Upper lobe of left lung (tissue), 6 donors: ENCODE measurements at places on chromosomes 12 and 14. TPM values are rescaled to one million over a fixed set of nuclear protein-coding genes. Genes with fewer than 3 reads are reported as not detected.

The GLS2 gene
- total RNA-seq = 4.2 TPM

DNA sequence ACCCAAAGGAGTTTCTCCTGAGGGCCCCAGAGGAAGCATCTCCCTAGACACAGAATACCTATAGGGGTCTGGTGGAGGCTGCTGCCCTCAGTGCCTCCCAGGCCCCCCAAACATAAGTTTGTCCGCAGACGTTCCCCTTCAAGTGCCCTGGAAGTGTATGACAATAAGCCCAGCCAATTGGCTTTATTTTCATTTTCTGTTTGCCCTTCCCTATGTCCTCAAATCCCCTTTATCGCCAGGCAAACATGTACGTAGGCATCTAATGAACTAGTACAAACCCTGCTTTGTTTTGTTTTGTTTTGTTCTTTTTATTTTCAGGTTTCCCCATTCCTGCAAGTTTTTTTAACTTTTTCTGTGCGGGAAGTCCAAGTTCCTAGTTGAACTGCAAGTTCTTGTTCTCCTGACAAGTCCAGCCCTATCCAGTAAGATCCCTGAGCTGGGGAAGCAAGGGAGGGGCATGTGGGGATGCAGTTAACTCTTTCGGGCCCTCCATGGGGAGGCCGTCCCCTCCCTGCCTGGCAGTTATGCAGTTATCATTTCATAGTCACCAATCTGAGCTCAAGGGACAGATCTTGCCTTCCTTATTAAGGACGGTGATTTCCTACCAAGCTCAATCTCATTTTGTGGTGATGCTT, 141.9 kb downstream of the KCNA5 start:
- H3K27ac ChIP-seq = no peak overlapping the region
- H3K4me3 ChIP-seq = peak overlapping the region; percentile 30
- H3K36me3 ChIP-seq = no peaks in the 10 kb centered on the region

The PIWIL1 gene
- total RNA-seq = not detected

The SDS gene
- 4.0 TPM for total RNA-seq

DNA sequence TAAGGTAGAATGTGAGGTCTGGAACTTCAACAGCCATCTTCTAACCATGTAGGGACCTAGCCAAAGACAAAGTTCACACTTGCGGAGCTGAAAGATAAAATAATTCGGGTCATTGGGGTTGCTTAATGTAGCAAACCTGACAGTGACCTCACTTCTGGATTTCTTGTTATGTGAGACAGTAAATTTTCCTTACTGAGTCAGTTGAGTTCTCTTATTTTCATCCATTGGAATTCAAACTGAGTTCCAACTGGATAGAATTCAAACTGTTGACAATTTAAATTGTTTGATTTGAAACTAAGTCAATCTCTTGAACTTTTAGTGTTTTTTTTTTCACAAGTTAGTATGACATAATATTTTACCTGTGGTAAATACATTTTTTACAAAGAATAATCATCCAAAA, 406.5 kb downstream of the ADAMTS20 start:
- no peak for DNase-seq
- no peaks in the 10 kb centered on the region for H3K4me1 ChIP-seq
- H3K27ac ChIP-seq = no peak overlapping the region
- H3K36me3 ChIP-seq = no peaks in the 10 kb centered on the region
- no peak overlapping the region for H3K4me3 ChIP-seq

GRCh38 chr12:115542656-115543055, 734.8 kb downstream of the MED13L start:
- no peak overlapping the region for H3K27ac ChIP-seq
- no peaks in the 10 kb centered on the region for H3K27me3 ChIP-seq
- DNase-seq = no peak
- no peak overlapping the region for H3K4me3 ChIP-seq
- H3K4me1 ChIP-seq = no peaks in the 10 kb centered on the region

The GPR162 gene
- total RNA-seq = 8.1 TPM

The SLC16A7 gene
- total RNA-seq = 22.7 TPM

DNA sequence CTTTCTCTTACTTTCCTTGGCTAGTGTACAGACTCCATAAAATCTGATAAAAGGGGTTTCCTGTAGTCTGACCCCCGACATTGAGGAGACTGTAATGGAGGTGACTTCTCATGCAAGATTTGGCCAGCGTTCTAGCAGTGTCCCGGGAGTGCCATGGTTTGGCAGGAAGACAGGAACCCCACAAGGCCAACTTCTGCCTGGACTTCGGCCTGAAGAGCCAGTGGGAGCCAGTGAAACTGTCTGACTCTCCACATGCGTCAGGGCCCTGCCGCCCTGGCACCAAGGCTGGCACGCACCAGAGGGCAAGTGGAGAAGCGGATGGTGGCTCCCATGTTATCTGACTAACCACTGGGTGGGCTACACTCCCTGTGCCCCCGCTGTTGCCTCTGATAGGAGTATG, 70.5 kb downstream of the TMEM260 start:
- H3K4me3 ChIP-seq = no peak overlapping the region
- DNase-seq = peak; percentile 33
- peaks cover 16% of the 10 kb centered on the region for H3K36me3 ChIP-seq
- H3K4me1 ChIP-seq = no peaks in the 10 kb centered on the region

The CRIP1 gene
- 26.2 TPM for total RNA-seq

The IL26 gene
- total RNA-seq = not detected

GRCh38 chr14:36176524-36176923, at the start of gene PTCSC3:
PTCSC3 (minus strand) TSS chr14:36176722.
- no peaks in the 10 kb centered on the region for H3K27me3 ChIP-seq
- no peaks in the 10 kb centered on the region for H3K4me1 ChIP-seq
- DNase-seq = no peak
- no peak within 1 kb of the TSS for H3K4me3 ChIP-seq
- H3K36me3 ChIP-seq = no peaks in the 10 kb centered on the region
- no peak within 1 kb of the TSS for H3K27ac ChIP-seq

DNA sequence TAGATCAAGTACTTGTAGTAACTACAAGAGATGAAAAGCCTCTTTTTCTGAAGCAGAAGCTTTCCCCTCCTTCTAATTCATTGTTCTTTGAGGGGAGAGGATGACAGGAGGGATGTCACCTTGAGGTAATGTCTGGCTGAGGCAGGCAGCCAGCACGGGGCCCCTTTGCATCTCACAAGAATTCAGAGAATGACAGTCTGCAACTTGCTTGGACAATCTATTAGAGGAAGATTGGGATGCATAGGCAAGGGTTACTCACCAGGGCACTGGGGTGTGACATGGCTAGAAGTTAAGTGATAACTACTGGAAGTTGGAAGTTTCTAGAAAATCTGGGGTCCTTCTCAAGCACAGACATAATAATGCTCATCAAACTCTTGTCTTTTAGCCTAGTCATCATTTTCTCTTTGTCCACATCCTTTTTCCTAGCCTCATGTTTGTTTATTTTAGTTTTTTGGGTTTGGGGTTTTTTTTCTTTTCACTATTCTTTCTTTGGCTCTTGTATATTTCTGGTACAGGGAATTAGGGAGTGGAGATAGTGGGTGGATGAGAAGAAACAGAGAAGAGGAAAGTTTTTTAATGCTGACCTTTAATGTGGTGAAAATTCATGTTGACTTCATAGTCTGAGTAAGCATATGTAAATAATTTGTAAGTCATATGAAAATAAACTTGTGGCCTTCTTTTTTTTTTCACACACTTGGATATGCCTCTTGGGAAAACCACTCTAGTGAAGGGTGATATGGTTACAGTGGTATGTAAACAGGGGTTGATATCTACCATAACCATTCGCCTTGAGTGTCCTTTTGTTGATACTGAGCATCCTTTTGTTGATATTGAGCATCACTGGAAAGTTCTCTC, 55.1 kb downstream of the TTLL5 start:
- no peak for DNase-seq
- H3K27ac ChIP-seq = no peak overlapping the region
- H3K4me3 ChIP-seq = no peak overlapping the region
- H3K4me1 ChIP-seq = peaks cover 18% of the 10 kb centered on the region

DNA sequence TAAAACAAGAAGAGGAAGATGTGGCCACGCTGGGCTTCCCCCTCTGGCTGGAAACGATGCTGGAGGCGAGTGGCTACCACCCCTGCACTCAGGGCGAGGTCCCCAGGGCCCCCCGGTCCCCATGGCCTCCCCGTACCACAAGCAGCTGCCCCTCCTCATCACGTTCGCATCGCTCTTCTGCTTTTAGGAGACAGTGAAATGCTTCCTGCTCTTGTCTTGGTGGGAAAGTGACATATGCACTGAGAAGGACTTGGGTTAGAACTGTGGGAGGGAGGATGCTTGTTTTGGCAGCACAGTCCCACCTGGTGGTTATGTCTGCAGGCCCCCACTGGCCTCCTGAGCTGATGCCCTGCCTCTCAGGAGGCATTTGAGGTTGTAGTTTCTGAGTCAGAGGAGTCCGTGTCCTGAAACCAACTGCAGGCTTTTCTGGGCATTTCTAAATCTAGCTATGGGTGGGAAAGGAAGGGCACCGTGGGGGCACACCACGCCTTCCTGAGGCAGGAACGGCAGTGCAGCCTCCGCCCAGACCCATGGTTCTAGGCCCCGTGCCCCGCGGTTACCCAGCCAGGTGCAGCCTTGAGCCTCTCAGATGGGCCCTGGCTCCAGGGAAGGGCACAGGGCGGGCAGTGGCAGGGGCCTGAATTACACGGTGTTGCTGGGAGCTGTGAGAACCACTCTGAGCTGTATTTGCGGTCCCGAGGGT, 139.3 kb downstream of the ADGRD1 start:
- H3K4me3 ChIP-seq = no peak overlapping the region
- H3K27me3 ChIP-seq = no peaks in the 10 kb centered on the region
- no peak overlapping the region for H3K27ac ChIP-seq
- no peaks in the 10 kb centered on the region for H3K4me1 ChIP-seq
- peaks cover 13% of the 10 kb centered on the region for H3K36me3 ChIP-seq

DNA sequence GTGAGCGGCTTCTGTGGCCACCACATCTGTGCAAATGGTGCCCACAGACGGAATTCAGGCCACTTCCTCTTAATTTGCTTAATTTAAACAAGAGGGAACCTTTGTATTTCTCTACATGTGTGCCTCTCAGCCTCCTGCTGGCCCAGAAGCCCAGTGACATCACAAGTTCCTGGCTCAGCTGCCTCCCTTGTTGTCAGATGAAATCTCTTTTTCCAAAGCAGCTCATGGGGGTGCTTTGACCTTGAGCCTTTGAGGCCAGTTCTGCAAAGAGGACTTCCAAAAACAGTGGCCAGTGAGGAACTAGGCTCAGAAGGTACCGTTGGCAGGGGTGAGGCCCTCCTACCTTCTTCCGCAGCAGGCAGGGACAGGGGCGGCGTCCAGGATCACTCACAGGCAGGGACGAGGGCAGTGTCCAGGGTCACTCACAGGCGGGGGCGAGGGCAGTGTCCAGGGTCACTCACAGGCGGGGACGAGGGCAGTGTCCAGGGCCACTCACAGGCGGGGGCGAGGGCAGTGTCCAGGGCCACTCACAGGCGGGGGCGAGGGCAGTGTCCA, 35.0 kb upstream of the GALNT9 start:
- no peaks in the 10 kb centered on the region for H3K4me1 ChIP-seq
- no peak for DNase-seq
- H3K36me3 ChIP-seq = no peaks in the 10 kb centered on the region
- H3K4me3 ChIP-seq = no peak overlapping the region
- H3K27me3 ChIP-seq = no peaks in the 10 kb centered on the region

GRCh38 chr12:123126294-123127181, 24.4 kb downstream of the PITPNM2 start:
- no peak overlapping the region for H3K4me3 ChIP-seq
- H3K4me1 ChIP-seq = peaks cover 28% of the 10 kb centered on the region
- no peaks in the 10 kb centered on the region for H3K27me3 ChIP-seq
- no peak for DNase-seq

The SERPINA10 gene
- not detected for total RNA-seq

DNA sequence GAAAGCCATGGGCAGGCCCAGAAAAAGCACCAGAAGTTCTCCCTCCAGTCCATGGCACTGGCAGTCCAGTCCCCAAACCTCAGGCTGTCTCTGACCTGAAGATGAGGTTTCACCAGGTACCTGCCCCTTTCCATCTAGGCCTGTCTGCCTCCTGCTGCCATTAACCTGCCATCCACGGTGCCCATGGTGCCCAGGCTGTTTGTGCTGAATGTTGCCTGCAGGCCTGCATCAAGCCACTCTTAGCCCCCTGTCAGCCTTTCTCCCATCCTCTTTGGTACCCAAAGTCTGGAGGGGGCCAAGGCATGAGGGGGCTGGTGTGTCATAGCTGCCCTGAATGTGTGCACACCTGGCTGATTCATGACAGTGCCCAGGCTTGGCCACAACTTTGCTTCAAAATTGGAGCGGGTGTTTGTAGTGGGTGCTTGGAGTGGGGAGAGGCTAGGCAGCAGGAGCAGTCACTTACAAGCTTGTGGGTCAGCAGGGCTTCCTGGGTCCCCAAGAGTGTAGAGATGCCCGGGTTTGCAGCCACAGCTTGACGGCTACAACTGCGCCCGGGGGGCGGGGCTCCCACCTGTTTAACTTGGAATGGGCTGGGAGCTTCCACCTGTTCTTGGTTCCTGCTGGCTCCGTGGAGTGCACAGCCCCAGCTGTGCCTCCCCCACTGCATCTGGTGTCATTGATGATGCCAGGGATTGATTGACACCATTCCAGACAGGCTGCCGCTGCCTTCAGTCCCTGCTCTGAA, 88.5 kb downstream of the GPHN start:
- H3K4me3 ChIP-seq = no peak overlapping the region
- H3K36me3 ChIP-seq = no peaks in the 10 kb centered on the region
- H3K4me1 ChIP-seq = no peaks in the 10 kb centered on the region
- H3K27me3 ChIP-seq = no peaks in the 10 kb centered on the region

DNA sequence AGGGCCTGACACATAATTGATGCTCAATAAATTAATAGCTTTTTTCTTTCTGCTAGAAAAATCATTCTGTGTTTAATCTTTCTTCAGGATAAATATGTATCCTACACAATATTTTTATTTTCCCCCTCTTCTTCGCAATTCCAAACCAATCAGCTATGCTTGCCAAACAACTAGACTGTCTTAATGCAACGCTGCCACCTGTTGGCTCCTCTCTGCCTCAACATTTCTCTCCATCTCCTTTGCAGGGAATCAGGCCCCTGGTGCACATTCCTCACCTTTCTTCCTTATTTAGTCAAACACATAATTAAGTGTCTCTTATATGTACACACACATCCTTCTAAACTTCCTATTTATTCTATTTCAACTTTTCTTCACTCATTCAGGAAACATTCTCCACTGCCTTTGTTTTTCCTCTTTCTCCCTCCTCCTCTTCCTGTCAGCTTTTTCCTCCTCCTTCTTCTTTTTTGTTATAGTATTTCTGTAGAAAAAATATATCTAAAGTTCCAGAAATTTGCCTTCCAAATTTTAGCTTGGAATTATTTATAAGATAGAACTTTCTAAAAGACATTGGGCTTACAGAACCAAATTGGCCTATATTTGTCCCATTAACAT, 406.0 kb downstream of the PRKD1 start:
- H3K4me1 ChIP-seq = no peaks in the 10 kb centered on the region
- H3K27ac ChIP-seq = no peak overlapping the region
- no peak for DNase-seq
- H3K4me3 ChIP-seq = no peak overlapping the region
- no peaks in the 10 kb centered on the region for H3K36me3 ChIP-seq
- no peaks in the 10 kb centered on the region for H3K27me3 ChIP-seq

GRCh38 chr12:45458238-45458637, 242.3 kb downstream of the ANO6 start:
- H3K4me3 ChIP-seq = no peak overlapping the region
- no peaks in the 10 kb centered on the region for H3K4me1 ChIP-seq
- DNase-seq = no peak
- no peaks in the 10 kb centered on the region for H3K36me3 ChIP-seq
- no peaks in the 10 kb centered on the region for H3K27me3 ChIP-seq
- H3K27ac ChIP-seq = no peak overlapping the region
